ENCODE measurements at places on chromosomes 7 and 10.

DNA sequence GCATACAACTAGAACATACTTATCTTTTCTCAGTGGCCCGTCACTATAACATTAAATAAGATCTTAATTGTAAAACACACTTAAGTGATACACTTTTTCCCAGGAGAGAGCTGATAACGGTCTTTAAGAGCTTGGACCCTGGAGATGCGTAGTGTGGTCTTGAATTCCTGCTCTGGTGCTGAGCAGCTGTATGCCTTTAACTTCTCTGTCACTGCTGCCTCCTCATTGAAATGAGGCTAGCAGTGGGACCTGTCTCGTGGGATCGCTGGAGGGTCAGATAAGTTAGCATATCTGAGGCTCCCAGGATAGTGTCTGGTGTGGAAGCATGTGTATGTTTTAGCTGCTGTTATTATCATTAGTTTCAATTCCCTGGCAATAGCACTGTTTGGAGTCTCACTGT lies 194.9 kb downstream of the SDK1 start:
- no peak for DNase-seq

DNA sequence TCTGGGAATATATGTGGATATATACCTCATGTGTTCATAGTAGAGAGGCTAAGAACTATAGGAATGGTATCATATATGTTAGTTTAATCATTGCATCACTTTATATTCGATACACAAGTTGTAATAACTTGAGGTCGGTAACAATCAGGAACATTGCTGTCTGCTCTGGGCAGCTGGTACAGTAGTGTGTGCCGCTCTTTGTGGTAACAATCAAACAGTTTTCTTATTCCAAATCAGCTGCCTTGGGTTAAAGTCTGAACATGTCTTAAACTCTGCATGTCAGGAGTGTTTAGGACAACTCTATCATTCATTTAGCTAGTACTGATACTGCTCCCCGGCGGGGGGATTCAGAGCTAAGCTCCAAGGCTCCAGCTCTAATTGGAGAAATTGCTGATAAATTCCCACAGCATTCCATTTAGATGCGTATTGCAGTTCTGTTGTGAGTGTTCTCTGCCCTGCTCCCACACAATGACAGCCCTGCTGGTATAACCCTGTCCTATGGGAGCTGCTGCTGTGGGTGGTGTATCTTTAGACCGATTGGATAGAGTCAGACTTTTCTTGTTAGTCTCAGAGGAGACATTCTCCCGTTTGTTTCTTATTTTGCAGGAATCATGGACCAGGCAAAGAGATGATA lies 707.5 kb upstream of the FZD8 start:
- no peak for DNase-seq

DNA sequence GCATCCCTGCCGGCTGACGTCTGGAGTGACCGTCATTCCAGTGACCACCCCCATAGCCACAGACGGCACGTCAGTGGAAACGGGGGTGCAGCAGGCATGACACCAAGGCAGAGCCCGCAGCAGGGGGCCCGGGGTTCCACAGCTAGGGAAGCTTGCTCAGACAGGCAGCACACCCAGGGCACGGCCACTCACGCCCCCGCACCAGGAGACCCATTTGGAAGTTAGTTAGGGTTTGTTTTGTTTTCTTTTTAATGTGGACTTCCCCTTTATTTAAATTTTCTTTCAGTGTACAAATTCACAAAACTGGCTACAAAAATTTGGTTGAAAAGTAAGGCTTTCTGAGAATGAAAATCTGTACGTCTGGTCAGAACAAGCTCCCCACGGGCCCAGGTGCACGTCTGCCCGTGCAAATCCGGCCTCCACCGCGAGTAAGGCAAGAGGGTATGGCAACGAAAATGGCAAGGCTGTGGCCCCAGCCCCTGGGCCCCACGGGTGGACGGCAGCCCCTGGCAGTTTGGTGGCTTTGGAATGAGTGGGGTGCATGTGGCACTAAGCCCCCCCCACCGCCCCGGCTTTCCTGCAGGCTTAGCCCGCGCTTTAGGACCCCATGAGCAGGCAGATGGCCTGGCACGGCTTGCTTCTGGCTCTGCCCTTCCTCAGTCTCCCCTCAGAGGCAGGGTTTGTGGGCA lies 124.2 kb downstream of the FAM53B start:
- DNase-seq, result no peak

GRCh38 chr10:79331709-79332108 lies 15.6 kb upstream of the PPIF start:
- peak; percentile 89 for DNase-seq

DNA sequence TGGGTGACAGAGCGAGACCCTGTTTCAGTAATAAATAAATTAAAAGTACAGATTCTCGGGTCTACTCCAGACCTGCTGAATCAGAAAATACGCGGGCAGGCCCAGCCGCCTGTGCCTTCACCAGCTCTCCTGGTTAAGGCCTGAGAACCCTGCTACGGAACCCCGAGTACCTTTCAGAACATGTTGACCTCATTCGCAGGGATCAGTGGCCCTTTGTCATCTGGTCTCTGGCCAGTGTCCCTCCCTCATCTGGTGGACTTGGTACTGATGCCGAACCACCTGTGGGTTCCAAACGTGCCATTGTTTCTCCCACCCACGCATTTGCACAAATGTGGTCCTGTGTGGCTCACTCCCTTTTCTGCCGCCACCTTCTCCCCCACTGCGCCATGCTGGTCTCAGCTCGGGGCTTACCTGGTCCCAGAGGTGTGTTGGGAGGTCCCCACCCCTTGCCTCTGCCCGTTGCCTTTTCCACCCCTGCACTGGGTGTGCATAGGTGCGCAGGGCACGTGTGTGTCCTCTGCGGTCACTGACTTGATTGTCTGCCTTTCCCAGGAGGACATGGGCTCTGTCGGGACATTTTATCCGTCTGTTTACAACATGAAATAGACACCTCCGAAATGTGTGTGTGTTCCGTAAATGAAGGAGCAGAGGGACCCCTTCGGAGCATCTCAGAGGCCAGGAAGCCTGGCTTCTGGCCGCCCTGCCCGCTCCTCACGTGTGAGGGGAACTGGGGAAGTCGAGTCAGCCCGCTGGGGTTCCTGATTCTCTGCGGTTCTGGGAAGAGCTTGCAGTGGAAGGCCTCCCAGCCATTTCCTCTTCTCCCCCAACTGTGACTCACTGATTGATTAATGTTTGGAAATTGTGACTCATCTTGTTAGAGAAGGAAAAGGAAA lies 135.2 kb downstream of the CUX1 start:
- no peak for DNase-seq

All from stimulated activated CD4-positive, alpha-beta T cell treated with anti-CD3 and anti-CD28 coated beads, Interleukin-2, amount 100 ng/mL, for 24 hours (primary cell).